ENCODE measurements at places on chromosomes 7 and 10.

DNA sequence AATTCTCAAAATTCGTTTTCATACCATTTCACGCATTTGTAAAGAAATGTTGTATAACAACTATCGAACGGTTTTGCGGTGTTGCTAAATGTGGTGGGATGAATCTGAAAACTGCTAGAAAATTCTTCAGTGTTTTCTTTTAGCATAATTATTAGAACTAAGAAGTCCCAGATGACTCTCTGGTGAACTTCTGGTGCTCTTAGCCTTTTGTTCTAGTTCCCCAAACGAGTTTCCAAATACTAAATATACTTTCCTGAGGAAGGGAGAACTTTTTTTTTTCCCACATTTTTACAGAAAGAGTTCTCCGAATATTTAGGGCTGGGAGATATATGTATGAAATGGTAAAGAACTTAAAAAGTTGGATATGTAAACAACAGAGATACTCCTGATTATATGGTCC lies 82.5 kb downstream of the ICA1 start:
- no peak for DNase-seq

DNA sequence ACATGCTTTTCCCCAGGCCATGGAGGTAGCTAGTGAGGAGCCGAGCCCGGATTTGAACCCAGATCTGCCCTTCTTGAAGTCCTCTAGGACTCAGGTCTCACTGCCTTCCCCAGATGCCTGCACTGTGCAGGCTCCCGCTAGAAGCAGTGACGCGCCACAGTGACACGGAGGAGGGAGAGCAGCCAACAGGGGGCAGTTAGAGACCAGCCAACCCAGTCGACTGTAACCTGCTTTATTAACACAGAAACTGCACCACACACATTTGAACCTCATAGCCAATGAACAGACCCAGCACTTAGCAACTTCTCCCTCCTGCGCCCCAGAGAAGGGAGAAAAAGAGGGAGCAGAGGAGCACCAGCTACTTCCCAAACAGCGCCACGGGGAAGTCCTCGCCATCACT lies 27.4 kb downstream of the PILRA start:
- no peak for DNase-seq

- DNase-seq = no peak
Measured at GRCh38 chr7:19939746-19940145, 166.3 kb upstream of the TMEM196 start.

- DNase-seq = no peak
Measured at GRCh38 chr10:15367296-15368085, 3.6 kb downstream of the FAM171A1 start.

DNA sequence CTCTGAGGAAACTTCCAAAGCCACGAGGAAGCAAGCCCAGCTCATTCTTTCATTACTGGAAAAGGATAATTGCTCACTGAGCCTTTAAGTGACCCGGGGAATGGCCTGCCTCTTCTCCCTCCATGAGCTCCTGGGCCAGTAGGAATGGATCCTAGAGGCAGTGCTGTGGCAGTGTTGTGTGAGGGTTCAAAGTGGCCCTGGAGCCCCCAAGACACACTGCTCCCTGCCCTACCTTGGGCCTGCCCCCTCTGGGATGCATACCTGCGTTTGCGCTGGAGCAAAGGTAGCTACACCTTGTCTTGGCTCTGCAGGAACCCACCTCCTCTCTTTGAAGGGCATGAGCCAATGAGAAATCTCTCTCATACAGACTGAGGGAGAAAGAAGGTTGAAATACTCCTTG lies 115.8 kb upstream of the ANLN start:
- no peak for DNase-seq

DNA sequence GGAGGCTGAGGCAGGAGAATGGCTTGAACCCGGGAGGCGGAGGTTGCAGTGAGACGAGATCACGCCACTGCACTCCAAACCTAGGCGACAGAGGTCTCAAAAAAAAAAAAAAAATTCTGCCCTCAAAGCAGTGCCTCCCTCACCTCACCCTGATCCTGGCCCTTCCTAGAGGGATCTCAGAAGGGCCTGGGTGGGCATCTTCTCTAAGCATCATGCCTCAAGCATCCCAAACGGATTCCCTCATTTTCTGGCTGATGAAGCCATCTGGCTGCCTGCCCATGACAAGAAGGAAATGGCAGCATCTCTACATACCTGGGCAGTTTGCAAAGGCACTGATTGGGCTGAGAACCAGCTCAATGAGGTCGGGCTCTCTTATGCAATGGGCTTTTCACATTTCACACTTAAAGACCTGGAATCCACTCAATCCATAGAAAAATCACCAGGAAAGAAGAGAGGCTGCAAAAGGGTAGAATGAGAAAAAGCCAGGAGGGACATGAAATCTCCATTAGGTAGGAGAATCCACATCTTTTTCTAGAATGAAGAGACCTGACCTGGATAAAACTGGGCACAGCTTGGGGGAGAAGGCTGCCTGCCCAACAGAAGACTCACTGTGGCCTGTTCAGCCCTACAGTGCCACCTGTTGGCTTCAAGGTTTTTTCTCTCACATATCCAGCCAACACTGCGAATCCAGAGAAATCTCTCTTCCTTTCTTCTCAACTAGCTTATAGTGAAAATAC lies 48.1 kb downstream of the PDLIM1 start:
- DNase-seq = no peak

GRCh38 chr7:12984117-12984516 lies 296.7 kb downstream of the ARL4A start:
- no peak for DNase-seq

DNA sequence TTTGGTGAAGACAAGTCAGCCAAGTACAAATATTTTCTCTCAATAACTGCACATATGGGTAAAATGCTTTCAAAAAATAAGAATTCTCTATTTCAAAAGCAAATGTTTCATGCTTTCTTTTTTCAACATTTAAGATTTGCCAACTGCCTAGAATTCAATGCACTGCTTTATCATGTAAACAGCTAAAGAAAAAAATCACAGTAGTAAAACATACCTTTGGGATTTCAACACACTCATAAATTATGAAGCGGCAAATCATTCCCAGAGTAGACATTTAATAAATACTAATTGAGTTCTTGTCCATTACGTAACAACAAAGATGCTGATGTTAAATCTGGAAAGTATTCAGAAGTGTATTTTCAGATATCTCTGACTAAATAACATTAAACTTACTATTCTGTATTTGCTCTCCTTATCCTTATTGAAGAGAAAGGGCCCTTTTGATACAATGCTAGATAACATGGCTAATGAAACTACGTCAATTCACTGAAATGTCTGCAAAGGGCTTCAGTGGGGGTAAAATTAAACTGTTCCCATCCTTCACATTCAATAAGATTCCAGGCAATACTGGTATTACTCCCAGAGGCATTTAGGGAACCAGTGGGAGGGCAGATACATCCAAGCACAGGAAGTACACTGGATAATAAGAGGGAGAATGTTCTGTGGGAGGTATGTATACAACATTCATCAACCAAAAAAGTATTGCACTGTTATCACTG lies 13.9 kb downstream of the NAPEPLD start:
- no peak for DNase-seq

DNA sequence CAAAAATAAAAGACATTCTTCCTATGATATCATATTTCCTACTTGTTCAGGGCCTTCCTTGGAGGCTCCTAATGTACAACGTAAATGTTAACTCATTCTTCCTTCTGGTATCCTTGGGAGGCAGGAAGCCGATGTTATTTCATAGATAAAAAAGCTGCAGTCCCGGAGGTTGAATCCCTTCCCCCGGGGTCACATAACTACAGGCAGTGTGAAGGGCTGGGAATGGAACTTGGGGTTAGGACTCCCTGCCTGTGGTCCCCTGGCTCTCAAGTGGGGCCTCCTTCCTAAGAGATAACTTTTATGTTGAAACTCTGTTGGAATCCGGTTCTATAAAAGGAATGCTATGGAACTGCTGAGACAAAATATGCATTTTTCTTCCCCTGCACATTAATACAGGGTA lies 14.9 kb upstream of the CCDC3 start:
- DNase-seq = no peak

- DNase-seq = no peak
Measured at GRCh38 chr10:118732245-118733165, 22.3 kb downstream of the CACUL1 start.

GRCh38 chr10:43043773-43044447 lies 33.0 kb upstream of the RET start:
- DNase-seq = no peak

DNA sequence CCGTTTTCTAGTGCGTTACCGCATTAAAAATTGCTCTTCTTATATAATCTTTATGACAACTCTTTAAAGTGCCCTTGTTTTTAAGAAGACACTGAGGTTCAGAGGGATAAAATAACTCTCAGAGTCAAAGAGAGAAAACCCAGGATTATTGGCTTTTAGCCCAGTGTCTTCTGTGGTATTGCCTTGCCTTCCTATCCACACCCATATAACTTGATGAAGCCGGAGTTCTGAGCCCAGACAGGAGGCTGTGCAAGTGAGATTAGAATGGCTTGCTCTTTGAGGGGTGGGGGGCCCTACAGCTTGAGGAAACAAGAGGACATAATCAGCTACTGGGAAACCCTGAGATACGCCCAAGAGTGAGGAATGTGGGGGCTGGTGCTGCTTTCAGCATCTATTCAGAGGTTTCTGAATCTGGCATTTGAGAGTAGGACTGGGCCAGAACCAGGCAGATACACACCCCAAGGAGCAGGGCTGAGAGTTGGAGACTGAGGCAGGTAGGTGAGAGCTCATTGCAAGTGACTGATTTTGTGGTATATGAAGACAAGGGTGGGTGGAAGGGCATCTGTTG lies 2.3 kb downstream of the PRXL2A start:
- no peak for DNase-seq

GRCh38 chr10:69802424-69803161 lies 887 bp downstream of the COL13A1 start:
- no peak for DNase-seq

- DNase-seq = no peak
Measured at GRCh38 chr7:119010635-119011034, 786.1 kb downstream of the ANKRD7 start.

GRCh38 chr7:124764051-124764846 lies 1.3 kb downstream of the GPR37 start:
- no peak for DNase-seq

GRCh38 chr10:30751678-30752331 lies 122.3 kb upstream of the LYZL2 start:
- DNase-seq = peak; percentile 11

DNA sequence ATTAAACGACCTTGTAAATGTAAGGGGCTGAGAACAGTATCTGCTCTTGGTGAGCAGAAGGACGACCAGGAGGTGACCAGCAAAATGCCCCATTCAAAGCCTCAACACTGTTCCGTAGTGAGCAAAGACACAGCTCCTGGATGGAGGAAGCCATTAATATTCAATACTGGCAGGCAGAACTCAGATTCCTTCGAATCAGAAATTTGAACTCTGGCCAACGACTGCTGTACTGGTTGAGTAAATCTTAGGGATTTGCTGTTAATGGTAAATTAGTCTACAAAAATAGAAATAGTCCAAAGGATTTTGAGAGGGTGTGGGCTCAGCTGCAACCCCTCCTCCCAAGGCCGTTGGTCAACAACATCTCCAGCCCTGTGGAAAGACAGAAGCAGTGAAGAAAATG lies 130.5 kb upstream of the PFKP start:
- DNase-seq = no peak

- no peak for DNase-seq
Measured at GRCh38 chr7:141071260-141071854, 2.5 kb upstream of the TMEM178B start.

DNA sequence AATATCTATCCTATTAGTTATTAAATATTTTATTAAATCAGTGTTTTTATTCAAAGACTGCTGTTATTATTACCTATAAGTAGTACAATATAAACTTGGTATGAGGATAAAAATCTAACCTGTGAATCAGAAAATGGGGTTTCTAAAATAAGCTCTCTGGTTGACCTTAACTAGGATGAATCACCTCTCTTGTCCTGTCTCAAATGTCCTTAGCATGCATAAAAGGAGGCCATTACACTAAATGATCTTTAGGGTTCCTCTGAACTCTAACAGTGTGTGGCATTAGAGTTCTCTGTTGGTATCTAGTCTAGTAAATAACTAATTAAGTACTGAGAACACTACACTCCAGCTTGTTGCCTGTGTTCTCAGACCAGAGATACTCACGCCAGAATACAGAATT lies 143.1 kb upstream of the LRRTM3 start:
- no peak for DNase-seq

GRCh38 chr10:93742633-93743349 lies 14.9 kb upstream of the LGI1 start:
- no peak for DNase-seq
